Fibroblast of lung (primary cell): ENCODE measurements at places on chromosomes 13 and 19. TPM values are rescaled to one million over a fixed set of nuclear protein-coding genes. Genes with fewer than 3 reads are reported as not detected.
A peak's percentile ranks its signal among the peaks of the same experiment; 100 is the strongest.

Gene SKA3
- total RNA-seq, result 6.1 and 10.3 TPM in 2 replicates

Gene TPTE2
- total RNA-seq, result not detected in 2 replicates

GRCh38 chr19:50882188-50882587, 8.9 kb downstream of the KLK2 start:
- DNase-seq, result no peak

DNA sequence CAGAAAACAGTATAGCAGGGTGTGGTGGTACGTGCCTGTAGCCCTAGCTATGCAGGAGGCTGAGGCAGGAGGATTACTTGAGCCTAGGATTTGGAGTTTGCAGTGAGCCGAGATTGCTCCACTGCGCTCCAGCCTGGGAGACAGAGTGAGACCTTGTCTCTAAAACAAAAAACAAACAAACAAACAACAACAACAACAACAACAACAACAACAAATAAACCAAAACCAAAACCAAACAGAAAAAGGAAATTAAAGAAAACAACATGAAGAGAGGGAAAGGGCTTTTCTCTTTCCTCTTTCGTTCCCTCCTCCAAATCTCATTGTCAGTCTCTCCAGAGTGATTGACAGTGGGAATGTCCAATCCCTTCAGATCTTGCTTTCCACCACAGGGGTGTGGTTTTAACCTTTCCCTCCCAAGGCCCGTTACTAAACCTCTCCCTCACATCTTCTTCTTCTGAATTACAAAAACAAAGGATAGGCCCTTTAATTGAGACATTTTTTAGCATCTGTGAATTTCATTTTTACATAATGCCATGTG, 341.2 kb downstream of the HS6ST3 start:
- no peak for DNase-seq

- no peak for DNase-seq
Observed at GRCh38 chr13:27293873-27294515, 23.4 kb downstream of the RASL11A start.

- DNase-seq, result peak; percentile 21
Observed at GRCh38 chr13:106302011-106302410, 233.5 kb downstream of the EFNB2 start.

DNA sequence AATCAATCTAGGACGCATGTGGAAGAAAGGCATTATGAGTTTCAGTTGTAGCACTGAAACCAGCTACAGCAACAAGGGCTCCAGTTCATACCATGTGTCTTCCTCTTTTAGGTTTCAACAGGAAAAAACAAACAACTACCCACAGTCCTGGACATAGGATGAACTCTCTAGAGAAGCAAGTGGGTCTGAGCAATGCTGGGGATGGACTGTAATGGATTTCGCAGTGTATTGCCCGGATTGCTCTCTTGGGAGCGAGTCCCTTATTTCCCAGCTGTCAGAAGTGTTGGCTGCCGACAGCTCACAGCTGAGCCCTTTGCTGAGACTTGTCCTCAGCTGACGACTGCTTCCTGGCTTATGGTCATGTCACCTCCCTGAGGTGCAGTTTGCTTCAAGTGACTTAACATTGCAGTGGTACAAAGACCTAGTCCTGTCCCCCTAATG, 12.1 kb upstream of the MYCBP2 start:
- no peak for DNase-seq
